ENCODE measurements at places on chromosomes 7 and 10.
A peak's percentile ranks its signal among the peaks of the same experiment; 100 is the strongest.

- DNase-seq: no peak
Observed at GRCh38 chr7:94893661-94894060, 13.7 kb upstream of the PPP1R9A start.

GRCh38 chr10:33229252-33229948, 105.1 kb downstream of the NRP1 start:
- no peak for DNase-seq

DNA sequence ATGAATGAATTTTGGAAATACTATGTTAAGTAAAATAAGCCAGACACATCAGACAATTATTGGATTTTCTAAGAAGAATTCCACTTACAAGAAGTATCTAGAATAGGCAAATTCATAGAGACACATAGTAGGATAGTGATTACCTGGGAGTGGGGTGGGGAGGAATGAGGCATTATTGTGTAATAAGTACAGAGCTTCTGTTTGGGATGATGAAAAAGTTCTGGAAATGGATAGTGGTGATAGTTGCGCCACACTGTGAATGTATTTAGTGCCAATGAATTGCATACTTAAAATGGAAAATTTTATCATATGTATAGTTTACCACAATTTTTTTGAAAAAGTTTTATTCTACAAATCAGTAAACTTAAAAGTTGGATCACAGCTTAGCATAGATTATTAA, 297.2 kb upstream of the KAT6B start:
- no peak for DNase-seq

DNA sequence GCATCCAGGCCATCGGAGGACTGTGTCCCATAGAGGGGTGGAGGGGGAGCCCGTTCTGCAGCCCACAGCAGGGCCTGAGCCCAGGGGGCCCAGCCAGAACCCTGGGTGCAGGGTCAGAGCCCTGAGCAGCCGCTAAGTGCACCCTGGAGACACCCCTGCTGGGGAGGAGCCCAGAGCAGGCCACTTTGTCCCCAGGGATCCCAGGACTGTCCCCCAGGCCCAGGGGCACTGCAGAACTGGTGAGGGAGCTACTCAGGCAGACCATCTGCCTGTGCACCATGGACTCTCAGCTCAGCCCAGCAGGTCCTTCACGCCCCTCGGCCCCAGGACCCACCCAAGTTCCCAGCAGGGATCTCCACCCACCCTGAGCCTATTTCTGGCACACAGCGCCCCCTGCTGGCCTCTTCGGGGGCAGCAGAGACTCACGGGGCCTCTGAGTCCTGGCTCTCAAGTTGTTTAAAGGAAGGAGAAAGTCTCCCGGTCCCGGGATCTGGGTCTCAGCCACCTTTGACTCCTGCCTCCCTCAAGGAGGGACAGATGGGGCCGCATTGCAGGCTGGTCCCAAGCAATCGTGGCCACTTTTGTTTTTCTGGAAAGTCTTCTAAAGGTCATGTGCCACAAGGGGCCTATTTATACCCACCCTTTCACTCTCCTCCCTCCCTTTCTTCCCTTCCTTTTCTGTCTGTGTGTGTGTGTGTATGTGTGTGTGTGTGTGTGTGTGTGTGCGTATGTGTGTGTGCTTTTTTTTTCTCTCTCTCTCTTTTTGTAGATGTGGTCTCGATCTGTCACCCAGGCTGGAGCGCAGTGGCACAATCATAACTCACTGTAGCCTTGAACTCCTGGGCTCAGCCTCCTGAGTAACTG, 90.3 kb downstream of the MYL10 start:
- peak; percentile 34 for DNase-seq

DNA sequence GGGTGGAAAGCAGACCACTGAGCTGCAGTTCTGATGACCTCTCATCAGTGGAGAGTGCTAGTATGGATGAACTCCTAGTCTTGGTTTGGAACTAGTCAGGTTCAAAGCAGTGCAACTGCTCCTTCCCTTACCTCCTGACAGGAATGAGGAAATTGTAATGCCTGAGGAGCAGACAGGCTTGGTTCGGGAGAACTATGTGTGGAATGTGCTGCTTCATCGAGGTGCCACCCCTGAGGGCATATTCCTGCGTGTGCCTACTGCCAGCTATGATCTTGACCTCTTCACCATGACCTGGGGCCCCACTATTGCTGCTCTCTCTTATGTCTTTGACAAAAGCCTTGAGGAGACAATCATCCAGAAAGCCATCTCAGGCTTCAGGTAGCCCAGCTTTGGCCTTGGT, 27.4 kb upstream of the NFKB2 start:
- DNase-seq: no peak

DNA sequence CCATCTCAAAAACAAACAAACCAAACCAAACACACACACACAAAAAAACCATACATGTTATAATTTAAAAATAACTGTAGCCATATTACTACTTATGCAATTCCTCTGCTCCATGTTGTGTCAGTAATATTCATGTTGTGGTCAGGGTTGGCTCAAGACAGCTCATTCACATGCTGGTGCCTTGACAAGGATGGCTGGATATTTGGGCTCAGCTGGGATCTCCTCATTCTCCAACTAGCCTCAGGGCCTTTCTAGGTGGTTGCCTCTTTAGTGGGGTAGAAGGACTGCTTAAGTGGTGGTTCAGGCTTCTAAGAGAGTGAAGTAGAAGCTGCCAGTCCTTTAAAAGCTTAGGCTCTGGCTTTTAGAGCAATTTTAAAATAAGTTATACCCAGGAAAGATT, 189.3 kb downstream of the ADRA2A start:
- DNase-seq: no peak

GRCh38 chr10:120423431-120424197, 33.4 kb upstream of the PLPP4 start:
- DNase-seq: no peak
